HFFc6 (cell line): ENCODE measurements at places on chromosomes 2 and 18. TPM values are rescaled to one million over a fixed set of nuclear protein-coding genes. Genes with fewer than 3 reads are reported as not detected.
A peak's percentile ranks its signal among the peaks of the same experiment; 100 is the strongest.

DNA sequence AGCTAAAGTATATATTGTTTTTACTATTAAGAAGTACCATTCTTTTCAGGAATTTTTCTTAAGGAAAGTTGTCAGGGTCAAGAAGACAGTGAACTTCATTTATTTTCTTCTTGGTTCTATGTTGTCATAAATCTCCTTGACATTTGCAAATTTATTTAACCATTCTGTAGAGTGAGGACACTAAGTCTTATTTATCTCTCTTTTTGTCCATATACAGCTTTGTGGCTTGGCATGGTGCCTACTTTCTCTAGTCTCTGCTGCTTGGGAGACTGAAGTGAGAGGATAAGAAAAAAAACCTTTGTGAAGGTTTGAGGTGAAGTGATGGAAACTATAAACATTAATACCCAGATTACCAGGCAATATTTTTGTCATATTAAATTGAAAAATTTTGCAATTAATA, 1389.4 kb downstream of the SUCLG1 start:
- peak; percentile 13 for DNase-seq

- no peak for DNase-seq
Measured at GRCh38 chr2:47594656-47595055, 188.3 kb upstream of the MSH6 start.

- DNase-seq, result peak; percentile 20
Measured at GRCh38 chr2:56522605-56523089, 338.9 kb downstream of the CCDC85A start.

GRCh38 chr2:15664273-15665066, 72.8 kb downstream of the DDX1 start:
- no peak for DNase-seq

DNA sequence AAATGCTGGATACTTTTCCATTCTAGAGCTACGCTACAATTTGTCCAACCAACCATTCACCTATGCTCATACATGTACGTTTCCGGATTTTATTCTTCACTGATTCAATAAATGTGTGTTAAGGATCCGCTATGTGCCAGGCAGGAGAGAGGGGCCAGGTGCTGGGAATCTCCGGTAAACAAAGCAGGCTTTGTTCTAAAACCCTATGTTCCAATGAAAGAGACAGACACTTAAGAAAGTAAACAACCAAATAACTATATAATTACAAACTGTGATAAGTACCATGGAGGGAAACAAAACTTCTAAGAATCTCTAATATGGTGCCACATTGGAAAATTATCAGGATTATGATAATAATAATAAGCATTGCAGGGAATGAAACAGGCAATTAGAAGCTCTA, 22.2 kb upstream of the POMC start:
- DNase-seq, result no peak

GRCh38 chr2:203734276-203734983, 28.0 kb downstream of the CD28 start:
- DNase-seq, result no peak

Gene DES
- 0.13 TPM in 1 of 3 replicates, not detected in the others for total RNA-seq
